ENCODE measurements at places on chromosomes 16 and 17.

DNA sequence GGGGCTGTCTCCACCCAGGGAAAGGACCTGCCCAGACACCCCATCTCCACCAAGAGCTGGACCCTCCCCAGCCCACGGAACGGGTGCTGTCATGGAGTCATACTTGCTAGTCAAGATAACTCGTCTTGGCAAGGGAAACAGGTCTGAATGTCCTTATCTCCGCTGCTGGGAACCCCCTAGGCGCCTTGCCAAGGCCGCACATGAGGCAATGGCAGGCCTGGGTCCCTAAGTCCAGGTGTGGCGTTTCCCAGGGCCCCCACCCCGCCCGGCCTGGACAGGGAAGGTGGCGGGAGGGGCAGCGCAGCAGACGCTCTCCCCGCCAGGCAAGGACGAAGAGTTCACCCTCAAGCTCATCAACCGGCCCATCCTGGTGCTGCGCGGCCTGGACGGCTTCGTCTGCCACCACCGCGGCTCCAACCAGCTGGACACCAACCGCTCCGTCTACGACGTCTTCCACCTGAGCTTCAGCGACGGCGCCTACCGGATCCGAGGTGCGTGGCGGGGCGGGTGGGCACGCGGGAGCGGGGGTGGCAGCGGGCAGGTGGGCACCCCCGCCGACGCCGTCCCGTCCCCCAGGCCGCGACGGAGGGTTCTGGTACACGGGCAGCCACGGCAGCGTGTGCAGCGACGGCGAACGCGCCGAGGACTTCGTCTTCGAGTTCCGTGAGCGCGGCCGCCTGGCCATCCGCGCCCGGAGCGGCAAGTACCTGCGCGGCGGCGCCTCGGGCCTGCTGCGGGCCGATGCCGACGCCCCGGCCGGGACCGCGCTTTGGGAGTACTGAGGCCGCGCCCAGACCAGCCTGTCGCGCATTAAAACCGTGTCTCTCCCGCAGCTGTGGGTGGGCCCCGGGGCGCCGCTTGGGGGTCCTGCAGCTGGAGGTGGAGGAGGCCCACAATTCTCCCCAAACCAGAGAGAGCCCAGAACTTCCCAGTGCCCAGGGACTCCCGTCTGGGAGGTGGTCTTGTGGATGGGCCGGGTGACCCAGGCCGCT, 8.4 kb downstream of the FSCN2 start:
- DNase-seq = no peak

DNA sequence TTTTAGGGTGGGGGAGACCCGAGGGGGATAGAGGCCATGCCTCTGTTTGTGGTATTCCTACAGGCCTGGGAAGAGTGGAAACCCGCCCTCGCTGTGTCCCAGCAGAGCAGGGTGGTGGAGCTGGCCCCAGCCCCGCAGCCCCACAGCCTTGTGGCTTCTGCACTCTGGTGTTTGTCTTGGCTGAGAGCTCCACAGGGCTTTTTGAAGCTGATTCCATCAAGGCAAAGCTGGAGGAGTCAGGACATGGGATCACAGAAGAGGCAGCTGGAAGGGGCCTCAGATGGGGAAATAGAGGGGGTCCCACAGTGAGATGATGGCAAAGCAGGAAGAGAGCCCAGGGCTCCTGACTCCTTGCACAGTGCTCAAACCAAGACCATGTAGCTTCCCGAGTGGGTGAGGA, 5.0 kb upstream of the WFIKKN2 start:
- DNase-seq = no peak

GRCh38 chr16:10931134-10931533, 11.1 kb downstream of the DEXI start:
- DNase-seq = no peak

- DNase-seq = no peak
These were observed 4.0 kb upstream of the FBXL20 start for GRCh38 chr17:39405436-39405835.

DNA sequence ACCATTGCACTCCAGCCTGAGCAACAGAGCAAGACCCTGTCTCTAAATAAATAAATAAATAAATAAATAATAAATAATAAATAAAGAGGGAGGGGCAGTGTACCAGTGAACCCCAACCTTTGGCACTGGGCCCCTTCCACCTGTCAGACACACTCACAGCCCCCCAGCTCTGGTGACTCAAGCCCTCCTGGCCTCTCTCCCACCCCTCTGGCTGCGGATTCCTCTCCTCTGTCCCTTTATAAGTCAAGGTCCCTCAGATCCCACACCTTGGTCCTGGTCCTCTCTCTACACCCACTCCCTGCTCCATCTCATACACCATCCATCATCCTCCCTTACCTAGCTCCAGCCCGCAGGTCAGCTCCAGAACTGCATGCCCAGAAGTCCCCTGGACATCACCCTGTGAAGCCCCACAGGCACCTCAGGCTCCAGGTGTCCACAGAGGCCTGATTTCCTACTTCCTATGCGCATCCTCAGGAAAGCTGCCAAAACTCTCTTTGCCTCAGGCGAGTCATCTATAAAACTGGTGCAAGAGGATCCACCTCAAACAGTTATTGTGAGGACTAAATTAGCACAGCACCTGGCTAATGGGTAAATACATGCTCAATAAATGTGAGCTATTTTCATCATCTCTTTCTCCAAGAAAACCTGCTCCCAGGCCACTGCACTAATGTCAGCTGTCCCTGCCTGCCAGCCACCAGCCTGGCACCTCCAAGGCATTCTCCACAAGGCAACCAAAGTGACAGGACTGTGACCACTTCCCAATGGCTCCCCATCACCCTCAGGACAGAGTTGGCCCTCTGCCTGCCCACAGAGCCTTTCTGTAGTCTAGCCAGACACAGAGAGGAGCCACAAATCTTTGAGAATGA, 46.8 kb downstream of the BEAN1 start:
- no peak for DNase-seq

DNA sequence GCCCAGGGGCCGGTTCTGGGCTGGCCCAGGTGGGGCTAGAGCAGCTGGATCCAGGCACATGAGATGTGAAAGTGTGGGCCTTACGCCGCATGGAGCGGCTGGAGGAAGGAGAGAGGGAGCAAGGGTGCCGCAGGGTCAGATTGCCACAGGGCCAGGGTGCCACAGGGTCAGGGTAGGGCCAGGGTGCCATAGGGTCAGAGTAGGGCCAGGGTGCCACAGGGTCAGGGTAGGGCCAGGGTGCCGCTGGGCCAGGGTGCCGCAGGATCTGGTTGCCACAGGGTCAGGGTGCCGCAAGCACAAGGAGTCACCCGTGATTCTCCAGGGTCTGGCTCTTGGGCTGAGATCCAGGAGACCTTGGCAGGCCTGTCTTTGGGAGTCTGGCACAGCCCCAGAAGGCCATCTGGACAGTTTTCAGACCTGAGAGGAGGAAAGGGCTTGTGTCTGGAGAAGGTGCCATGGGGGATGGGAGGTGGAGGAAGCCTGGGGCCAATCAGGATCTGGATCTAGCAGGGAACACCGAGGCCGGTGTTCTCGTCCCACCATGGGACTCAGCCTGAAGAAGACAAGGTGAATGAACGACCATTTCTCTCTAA, 13.1 kb upstream of the LASP1NB start:
- no peak for DNase-seq

DNA sequence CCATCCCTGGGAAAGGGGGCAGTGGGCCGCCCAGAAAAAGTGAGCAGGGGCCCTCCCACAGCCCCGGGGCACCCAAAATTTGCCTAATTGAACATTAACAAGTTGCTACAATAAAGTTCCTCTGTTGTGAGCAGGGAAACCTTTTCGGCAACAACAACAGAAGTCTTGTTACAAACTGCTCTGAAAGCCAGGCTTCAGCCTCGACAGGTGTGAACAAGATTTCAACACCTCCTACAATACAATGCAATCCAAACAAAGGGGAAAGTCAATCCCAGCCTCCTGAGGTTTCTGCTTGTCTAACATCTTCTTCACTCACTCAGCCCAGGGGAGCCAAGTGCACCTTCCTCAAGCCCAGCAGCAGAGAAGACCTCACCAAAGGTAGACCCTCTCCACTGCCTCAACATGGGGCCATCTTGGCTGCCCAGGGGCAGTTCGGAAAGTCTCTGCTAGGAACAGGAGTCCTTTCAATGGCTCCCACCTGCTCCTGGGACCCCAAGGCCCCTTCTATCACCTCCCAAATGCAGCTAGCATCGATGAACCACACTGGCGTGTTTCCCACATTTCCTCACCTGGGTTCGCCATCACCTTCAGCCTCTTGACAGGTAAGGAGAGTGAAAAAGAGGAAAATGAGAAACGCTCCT, 19.1 kb downstream of the ZFHX3 start:
- DNase-seq = no peak

DNA sequence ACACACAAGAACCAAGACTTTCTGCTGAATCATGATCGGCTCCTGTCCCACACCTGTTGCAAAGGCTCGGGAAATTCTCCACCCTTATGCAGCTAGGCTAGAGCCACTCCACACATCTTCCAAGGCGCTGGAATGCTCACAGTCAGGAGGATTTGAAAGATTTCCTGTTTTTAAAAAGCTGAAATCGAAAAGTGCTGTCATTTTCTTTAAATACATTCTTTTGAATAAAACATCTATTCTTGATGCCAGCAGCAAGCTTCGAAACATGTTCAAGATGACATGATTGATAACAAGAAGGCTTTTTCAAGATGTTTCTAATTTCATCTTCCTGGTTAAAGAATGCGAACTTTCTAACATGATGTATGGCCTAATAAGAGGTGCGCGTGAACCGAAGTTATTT, 219.7 kb upstream of the CDH5 start:
- no peak for DNase-seq

- DNase-seq = no peak
These were observed 22.8 kb downstream of the AATF start for GRCh38 chr17:36971508-36971907.

GRCh38 chr16:59500601-59501000, 766.5 kb upstream of the GOT2 start:
- no peak for DNase-seq

- DNase-seq = no peak
These were observed at the start of gene CHP2 for GRCh38 chr16:23754594-23755483. Gene CHP2, plus strand, starts transcription at chr16:23755026. Its CDS starts 24 bp downstream, at chr16:23755050.

DNA sequence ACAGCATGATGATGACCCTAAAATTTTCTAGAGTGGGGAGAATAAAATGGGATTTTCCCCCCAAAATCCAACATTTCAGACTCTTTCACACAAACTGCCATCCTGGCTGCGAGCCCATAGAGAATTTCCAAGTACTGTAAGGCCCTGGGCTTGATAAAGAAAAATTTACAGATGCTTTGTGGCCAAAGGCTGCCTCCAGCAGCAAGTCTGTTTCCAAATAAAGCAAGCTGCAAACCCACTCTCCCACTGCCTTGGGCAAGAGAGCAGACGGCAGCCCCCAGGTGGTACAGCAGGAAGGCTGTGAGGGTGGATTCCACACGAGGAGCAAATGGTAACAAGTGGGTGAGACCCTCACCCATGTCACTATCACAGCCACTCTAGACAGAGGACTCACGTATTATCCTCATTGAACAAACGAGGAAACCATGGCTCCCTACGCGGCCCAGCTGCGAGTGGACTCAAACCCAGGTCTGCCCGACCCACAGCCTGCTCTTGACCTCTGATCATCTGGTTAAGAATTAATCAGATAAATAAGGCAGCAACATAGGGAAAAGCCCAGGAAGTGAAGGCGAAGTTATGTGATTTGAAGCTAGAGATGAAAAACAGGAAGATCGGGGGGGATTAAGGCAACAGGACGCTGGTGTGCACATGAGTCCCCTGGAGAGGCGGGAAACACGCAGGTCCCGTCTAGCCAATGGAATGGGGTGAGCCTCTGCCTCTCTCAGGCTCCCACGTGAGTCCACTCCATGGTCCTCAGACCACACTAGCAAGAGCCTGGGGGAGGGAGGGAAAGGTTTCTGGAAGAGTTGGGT, 37.4 kb downstream of the AXIN2 start:
- DNase-seq = no peak

- no peak for DNase-seq
These were observed 17.8 kb downstream of the USP31 start for GRCh38 chr16:23131436-23131835.

- DNase-seq = no peak
These were observed 193.2 kb downstream of the RAB11FIP4 start for GRCh38 chr17:31584438-31585279.

- no peak for DNase-seq
These were observed 48.4 kb downstream of the RNF157 start for GRCh38 chr17:76191896-76192295.

DNA sequence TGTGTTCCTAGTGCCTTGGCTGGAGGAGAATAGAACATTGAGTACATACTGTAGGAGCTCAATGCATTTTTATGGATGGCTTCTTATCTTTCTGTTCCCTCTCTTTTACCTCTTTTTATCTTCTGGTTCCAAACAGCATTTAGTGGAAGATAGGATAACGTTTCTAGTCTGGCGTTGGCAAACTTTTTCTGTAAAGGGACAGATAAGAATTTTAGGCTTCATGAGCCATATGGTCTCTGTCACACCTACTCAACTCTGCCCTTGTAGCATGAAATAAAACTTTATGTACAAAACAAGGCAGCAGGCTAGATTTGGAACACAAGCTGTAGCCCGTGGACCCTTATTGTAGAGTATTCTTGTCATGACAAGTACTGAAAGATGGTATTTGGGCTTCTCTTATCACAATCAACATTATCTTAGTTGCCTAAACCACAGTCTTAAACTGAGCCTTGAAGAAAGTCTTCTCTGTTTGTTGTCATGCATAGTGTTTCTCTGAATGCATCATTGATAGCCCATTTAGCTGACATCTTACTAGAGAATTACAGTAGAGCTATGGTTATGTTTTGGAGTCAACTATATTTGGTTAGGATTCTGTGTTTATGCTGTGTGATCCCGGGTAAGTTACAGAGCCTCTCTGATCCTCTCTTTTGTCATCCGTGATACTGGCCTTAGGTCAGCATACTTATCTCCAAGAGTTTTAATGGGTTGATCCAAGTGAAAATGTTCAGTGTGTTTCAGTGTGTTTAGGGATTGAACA, 80.2 kb downstream of the HS3ST4 start:
- no peak for DNase-seq
